ENCODE measurements at places on chromosomes 12 and 14. TPM values are rescaled to one million over a fixed set of nuclear protein-coding genes. Genes with fewer than 3 reads are reported as not detected.

ACADS gene
- 8.9 TPM for total RNA-seq

PRB2 gene
- not detected for total RNA-seq

GCH1 gene
- 18.4 TPM for total RNA-seq

ADAM21 gene
- not detected for total RNA-seq

TAS2R7 gene
- total RNA-seq: not detected

KRT5 gene
- total RNA-seq: 0.60 TPM

CABP1 gene
- not detected for total RNA-seq

ERP27 gene
- total RNA-seq: 17.1 TPM

ACAD10 gene
- 17.4 TPM for total RNA-seq

KRT80 gene
- not detected for total RNA-seq

AHNAK2 gene
- 0.05 TPM for total RNA-seq

HOXC9 gene
- total RNA-seq: not detected

DEGS2 gene
- total RNA-seq: not detected

DAO gene
- not detected for total RNA-seq

WNT1 gene
- 2.7 TPM for total RNA-seq

MED6 gene
- total RNA-seq: 90.2 TPM

P2RX7 gene
- 4.8 TPM for total RNA-seq

PIWIL1 gene
- total RNA-seq: not detected

SOX5 gene
- not detected for total RNA-seq

AJUBA gene
- total RNA-seq: 0.67 TPM

TOMM20L gene
- 0.56 TPM for total RNA-seq

RTL1 gene
- total RNA-seq: not detected

SLC15A5 gene
- not detected for total RNA-seq

YEATS4 gene
- total RNA-seq: 26.2 TPM

CLIP1 gene
- 54.9 TPM for total RNA-seq

GPRC5D gene
- total RNA-seq: not detected

CFAP73 gene
- total RNA-seq: 0.92 TPM
